ENCODE measurements at places on chromosomes 13 and 19.

DNA sequence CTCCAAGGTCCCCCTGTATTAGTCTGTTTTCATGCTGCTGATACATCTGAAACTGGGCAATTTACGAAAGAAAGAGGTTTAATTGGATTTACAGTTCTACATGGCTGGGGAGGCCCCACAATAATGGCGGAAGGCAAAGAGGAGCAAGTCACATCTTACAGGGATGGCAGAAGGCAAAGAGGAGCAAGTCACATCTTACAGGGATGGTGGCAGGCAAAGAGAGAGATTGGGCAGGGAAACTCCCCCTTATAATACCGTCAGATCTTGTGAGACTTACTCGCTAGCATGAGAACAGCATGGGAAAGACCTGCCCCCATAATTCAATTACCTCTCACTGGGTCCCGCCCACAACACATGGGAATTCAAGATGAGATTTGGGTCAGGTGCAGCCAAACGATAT is 50.0 kb upstream of the FARP1 start:
- no peak for DNase-seq

- DNase-seq = no peak
These were observed 10.8 kb downstream of the C19orf44 start for GRCh38 chr19:16506961-16507360.

DNA sequence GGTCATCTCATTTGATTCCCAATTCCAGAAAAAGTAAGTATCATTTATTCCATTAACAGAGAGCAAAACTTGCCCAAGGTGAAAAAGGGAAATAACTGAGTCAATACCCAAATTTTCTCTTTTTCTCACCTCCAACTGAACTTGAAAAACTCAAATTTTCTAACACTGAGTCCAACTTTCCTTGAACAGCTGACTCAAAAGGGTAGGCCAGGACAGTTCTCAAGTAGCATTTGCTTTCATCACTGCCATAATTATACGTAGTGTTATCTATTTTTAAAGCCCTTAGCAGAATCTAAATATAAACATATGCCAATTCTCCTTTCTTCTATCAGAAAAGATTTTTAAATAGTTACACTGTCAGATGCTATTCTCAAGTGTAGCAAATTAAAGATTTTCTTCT is 3.5 kb downstream of the N4BP2L2 start:
- DNase-seq = no peak

GRCh38 chr13:106738186-106738678 is 170.3 kb upstream of the ARGLU1 start:
- no peak for DNase-seq

DNA sequence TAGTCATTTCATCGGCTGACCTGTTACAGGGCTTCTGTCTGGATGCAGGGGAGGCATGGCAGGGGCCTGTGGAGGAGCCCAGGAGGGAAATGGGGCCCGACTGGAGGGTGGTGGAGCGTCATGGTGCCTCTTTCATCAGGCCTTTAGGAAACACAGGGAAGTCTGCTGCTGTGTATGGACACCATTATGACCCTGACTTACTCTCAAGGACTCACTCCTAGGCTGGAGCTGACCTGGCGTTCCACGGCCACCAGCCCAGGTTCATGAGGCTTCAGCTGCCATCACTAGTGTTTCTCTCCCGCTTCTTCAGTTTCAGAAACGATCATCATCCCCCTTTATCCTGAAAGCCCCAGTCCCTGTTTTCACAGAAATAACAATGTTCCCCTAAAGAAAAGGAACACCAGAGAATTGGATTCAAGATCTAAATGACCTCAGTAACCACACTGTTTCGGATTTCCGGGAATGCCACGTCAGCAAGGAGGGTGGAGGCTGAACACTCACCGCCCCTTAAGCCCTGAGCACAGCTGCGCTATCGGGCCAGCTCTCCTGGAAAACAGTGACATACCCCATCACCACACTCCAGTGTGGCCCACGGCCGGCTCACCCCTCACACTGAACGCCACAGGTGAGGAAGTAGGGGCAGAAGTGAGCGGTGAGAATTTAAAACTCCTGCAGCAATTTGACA is 67.6 kb downstream of the SOX1 start:
- no peak for DNase-seq

Data from SK-N-SH (cell line).